ENCODE measurements at places on chromosomes 5 and 9.

DNA sequence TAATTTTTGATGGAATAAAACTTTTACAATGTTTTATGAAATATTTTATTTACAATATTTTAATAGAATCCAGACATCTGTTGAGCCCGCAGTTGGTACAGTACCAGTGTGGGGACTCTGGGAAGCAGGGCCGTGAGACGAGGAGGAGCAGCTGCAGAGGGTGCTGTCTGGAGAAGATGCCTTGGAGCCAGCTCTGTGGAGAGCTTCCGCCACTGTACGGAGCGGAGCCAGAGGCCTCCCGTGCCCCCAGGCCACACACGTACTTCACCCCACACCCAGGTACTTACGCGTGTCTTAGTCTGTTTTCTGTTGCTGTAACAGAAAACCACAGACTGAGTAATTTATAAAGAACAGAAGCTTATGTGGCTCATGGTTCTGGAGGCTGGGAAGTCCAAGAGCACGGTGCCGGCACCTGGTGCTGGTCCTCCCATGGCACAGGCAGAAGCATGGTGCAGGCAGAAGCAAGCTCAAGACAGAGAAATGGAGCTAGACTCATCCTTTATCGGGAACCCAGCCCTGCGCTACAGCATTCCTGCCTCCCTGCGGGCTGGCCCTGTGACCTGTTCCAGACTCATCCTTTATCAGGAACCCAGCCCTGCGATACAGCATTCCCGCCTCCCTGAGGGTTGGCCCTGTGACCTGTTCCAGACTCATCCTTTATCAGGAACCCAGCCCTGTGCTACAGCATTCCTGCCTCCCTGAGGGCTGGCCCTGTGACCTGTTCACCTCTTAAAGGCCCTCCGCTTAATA is 23.3 kb downstream of the CEP72 start:
- DNase-seq: no peak

GRCh38 chr5:143331956-143332355 is 71.5 kb downstream of the NR3C1 start:
- no peak for DNase-seq

DNA sequence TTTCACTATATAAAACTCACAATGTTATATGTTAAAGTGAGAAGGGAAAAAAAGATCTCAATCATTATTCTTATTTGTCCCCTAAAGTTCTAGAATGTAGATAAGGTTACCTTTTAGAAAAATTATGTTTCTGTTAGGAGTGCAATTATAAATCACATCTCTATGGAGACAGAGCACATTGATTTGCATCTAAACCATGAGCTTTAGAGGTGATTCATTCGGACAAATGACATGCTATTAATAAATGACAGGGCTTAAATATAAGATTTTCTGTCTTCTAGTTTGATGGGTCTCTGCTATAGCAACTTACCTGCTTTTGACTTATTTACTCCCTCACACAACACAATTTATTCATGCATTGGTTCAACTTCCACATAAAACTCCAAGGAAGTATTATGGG is 39.8 kb downstream of the RASEF start:
- DNase-seq: no peak

DNA sequence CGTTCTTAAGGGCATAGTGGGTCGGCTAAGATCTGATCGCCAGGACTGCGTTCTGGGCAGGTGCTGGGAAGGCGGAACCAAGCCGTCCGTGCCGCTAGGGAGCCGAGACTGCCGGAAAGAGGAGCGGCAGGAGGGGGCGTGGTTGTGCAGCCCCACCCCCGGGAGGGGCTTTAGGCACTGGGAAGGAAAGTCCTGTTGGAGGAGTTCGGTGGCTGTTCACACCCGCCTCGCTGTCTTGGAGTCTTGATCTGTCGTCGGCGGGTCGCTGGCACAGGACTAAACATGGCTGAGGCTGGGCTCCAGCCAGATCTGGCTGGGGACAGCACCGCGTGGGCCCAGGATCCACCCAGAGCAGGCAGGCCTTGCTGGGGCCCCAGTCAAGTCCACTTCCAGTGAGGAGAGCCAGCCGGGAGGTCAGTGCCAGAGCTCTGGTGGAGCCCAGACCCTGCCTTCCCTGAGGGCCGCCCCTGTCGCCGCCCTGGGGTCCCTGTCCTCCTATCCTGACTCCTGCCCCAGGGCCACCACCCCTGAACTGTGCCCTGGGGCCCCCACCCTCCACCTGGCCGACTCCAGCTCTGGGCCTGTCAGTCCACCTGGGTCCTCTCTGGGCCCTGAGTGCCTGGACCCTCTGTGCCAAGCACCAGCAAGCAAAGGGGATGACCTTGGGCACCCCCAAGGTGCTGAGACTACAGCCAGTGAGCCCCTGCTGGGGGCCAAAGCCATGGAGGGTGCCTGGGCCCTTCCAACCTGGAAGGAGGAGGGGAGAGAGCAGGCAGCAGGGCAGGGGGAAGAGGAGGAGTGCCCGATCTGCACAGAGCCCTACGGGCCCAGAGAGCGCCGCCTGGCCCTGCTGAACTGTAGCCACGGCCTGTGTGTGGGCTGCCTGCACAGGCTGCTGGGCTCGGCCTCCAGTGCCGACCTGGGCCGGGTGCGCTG is 4.5 kb downstream of the RNF208 start:
- no peak for DNase-seq

DNA sequence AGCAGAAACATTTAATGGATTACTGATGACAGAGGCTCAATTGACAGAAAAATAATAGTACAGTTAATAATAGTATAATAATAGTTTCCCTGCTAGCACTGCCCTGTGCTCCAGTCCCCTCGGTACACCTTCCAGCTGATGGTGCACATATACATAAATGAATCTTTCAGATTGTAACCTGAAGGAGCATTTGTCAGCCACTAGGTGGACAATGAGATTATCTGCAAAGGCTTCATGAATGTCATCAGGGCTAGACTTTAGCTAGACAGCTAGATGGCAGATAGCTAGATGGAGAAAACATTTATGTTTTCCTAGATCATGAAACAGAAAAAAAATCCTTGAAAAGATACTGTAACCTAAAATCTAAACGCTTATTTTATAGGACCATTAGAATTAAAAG is 304.4 kb upstream of the SMC2 start:
- DNase-seq: no peak

DNA sequence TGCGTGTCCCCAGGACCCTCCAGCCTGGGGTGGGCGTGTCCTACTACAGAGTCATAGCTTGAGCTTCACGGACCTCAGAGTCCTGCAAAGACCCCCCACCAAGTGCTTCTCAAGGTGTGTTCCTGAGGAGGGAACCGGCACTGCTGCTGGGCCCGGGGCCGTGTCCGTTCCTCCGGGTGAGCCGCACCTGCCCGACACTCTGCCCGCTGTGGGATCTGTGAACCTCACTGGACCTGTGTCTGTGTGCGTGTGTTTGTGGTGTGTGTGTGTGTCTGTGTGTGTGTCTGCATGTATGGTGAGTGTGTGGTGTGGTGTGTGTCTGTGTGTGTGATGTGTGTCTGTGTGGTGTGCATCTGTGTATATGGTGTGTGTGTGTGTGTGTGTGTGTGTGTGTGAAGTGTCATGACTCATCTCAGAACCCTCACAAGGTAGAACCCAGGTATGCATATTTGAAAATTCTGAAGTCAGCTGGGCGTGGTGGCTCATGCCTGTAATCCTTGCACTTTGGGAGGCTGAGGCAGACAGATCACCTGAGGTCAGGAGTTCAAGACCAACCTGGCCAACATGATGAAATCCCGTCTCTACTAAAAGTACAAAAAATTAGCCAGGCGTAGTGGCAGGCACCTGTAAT is 40.9 kb upstream of the RXRA start:
- no peak for DNase-seq

GRCh38 chr5:5278815-5279381 is 138.8 kb downstream of the ADAMTS16 start:
- DNase-seq: no peak

- no peak for DNase-seq
These were observed 22.4 kb upstream of the ANGPTL2 start for GRCh38 chr9:127144670-127145445.

DNA sequence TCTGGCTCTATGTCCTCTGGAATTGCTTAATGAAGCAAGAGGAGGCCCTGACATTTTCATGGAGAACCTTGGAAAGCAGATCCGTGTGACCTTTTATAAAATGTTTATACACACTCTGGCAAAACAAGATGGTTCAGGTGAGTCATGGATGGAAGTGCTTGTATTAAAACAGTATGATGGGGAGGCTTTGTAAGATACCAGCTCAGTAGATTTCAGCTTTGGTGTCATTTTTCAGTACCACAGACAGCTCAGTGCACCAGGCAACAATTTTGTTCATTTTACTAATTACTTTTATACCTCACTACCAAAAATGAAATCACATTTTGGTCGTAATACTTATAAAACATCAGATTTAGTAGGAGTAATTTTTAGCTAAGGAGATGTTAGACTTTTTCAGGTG is 5.2 kb downstream of the KCNN2 start:
- no peak for DNase-seq

GRCh38 chr5:77282337-77283027 is 72.0 kb downstream of the PDE8B start:
- no peak for DNase-seq

- no peak for DNase-seq
These were observed 51.2 kb upstream of the ARRDC3 start for GRCh38 chr5:91434348-91434747.

DNA sequence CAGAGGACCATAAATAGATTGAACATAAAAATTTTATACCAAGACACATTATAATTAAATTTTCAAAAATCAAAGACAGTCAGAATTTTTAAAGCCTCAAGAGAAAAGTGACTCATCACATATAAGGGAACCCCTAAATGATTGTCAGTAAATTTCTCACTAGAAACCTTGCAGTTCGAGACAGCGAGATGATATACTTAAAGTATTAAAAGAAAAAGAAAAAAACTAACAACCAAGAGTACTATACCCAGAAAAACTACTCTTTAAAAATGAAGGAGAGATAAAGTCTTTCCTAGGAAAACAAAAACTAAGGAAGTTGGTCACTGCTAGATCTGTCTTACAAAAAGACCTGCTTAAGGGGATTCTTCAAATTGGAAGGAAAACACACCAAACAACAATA is 251.4 kb upstream of the MSX2 start:
- DNase-seq: no peak

- no peak for DNase-seq
These were observed 16.5 kb upstream of the ROR2 start for GRCh38 chr9:91966503-91966902.

DNA sequence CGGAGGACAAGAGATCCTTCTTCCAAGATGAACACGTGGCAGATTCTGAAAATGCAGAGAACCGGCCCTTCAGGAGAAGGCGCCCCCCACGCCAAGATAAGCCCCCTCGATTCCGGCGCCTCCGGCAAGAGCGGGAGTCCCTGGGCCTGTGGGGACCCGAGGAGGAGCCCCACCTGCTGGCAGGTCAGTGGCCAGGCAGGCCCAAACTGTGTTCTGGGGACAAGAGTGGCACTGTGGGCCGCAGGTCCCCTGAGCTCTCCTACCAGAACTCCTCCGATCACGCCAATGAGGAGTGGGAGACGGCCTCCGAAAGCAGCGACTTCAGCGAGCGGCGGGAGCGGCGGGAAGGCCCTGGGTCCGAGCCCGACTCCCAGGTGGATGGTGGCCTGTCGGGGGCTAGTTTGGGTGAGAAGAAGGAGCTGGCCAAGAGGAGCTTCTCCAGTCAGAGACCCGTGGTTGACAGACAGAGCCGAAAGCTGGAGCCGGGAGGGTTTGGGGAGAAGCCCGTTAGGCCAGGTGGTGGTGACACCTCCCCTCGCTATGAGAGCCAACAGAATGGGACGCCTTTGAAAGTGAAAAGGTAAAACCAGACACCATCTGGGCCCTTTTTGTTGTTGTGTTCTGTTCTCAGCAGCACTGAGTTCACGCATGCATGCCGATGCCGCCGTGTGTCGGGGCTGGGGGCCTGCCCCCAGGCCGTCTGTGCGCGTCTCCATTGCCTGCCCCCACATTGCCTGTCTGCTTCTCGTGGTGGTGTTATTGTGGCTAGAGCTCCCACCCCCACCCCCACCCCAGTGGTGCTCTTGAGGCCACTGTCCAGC is 26.6 kb upstream of the POMT1 start:
- no peak for DNase-seq

DNA sequence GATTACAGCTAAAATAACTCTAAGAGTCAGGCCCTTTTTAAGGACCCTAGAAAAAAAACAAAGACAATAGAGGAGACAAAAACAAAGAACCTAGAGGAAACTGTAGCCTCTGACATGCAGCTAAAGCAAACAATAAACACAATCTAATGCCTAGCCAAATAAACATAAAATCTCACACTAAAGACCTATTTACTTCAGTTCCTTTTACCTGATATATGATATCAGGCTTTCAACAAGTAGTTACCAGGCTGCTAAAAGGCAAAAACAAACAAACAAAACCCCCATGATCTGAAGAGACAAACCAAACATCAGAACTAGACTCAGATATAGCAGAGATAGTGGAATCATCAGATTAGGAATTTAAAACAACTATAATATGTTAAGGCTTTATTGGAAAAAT is 226.5 kb upstream of the POU5F2 start:
- no peak for DNase-seq

- DNase-seq: no peak
These were observed 29.5 kb downstream of the AFAP1L1 start for GRCh38 chr5:149301049-149301743.

DNA sequence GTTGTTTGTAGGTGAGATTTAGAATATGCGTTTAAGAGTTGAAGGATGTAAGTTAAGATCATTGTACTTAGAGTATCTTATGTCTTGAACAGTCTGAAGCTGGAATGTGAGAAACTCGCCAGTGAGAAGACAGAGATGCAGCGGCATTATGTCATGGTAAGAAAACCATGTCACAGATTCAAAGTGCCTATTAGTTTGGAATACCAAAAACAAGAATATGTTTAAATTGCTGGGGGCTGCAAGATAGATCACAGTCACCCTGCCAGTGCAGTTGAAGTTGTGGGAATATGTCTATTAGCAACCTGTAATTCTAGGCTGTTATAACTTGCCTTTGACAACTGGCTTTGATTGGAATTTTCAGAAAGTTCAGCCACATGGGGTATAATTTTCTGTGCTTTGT is 3.0 kb downstream of the TLE4 start:
- no peak for DNase-seq

DNA sequence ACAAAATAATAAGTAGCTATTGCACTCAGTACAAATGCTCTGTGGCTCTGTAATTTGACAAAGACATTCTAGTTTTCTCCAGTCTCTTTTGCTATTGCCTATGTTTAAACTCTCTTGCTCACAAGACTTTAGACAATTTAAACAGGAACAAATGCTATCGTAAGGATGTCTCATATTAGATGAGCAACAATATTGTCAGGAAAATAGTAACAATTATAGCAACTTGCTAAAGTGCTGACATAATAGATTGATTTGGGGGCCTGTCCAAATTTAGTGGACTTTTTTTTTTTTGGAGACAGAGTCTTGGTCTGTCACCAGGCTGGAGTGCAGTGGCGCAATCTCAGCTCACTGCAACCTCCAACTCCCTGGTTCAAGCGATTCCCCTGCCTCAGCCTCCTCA is 11.8 kb downstream of the KIF2A start:
- no peak for DNase-seq

- DNase-seq: no peak
These were observed 676 bp upstream of the OCLN start for GRCh38 chr5:69491838-69492390.

All from putamen (tissue), 1 donor.